ENCODE measurements at places on chromosomes 2 and 18.
A peak's percentile ranks its signal among the peaks of the same experiment; 100 is the strongest.

- DNase-seq: no peak
These were observed 41.3 kb upstream of the PCBP1 start for GRCh38 chr2:70045932-70046331.

GRCh38 chr2:47299555-47299954 is 103.4 kb upstream of the MSH2 start:
- DNase-seq: peak; percentile 78

DNA sequence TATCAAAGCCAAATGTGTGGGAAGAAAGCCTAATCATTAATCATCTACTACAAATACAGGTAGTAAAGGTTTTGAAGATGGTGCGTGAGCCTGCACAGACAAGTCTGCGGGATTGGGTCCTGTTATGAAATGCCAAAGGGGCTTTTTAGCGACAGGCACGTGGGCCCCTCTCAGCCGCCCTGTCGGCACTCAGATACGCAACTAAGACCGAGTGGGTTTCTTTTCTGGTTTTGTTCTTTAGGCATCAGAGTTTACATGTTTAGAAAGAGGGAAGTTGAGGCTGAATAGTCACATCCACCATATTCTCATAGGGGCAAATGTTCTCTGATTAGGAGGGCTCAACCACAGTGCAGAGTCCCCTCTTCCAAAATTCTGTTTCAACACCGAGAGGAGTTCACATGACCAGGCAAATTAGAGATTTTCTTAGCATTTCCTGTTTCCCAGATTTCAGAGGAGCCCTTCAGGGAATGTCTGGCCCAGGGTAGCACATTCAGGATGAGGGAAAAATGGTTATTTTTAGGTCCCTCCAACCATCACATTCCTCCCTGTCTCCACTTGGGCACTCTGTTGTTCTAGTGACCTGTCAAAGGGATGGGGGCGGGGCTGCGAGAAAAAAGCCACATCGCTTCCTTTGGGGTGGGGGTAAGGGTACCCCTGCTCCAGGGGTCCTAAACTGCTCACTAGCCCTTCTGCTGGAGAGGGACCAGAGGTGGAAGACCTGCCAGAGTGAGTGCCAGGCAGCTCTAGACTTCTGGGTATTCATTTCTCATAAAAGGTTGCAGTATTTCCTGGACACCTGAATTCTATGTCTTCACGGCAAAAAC is 159.2 kb downstream of the BCL2 start:
- DNase-seq: peak; percentile 21

DNA sequence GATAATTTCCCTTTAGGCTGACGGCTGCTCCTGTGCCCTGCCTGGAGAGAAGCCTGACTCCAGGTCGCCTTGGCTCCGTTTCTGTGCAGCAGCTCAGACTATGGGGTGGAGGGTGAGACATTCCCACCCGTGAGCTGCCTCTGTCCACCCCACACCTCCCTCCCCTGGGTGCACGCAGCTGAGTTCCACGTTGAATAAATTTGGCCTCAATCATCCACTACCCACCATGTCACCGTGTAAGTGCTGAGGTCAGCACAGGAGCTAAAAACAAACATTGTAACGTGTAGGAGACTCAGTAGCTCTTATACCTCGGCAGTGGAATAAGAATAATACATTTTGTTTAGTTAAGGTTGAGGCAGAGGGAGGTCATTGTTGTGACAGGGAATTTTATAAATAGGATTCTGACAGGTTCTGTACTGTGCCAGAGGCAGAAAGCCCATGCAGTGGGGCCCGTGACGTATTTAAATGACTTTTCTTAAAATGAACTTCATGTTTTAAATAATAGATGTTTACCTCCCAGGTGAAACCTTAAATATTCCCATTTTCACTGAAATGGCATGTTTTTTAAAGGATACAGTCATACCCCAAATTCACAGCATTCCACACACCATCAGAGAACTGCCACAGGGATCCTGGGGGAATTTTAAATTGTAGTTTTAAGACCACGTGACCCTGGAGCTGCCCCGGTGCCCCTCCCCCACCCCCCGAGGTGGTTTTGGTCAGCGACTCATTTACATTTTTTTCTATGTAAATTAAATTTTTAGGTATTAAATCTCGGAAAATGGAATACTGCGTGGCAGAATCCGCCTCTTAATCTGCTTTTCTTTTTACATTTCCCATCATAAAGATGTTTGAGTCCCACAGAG is 50.2 kb downstream of the NFATC1 start:
- DNase-seq: no peak

GRCh38 chr2:138501425-138502254 is at the start of gene SPOPL:
Gene SPOPL (plus strand): TSS chr2:138501770. CDS start chr2:138550217, 48,447 bp downstream.
- peak; percentile 92 for DNase-seq

DNA sequence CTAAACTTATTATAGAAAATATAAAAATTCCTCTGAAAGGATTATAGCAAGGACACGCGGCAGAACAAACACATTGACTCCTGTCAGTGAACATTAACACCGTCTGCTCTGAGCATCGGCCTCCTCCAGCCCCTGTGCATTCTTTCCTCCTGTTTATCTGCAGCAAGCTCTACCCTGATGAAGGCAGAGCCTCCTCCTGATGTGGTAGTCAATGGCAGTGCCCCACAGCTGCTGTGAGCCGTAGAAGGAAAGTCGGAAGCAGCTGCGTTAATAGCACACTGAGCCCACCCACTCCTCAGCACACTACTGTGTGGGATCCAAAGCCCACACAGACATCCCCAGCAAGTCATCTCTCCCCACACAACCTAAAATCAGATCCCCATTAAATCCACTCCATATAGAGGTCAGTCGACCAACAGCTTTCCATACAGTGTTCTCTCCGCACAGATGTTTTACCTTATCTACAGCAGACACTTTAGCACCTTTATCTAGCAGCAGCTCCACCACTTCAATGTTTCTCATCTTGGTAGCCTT is 41.0 kb downstream of the KIDINS220 start:
- no peak for DNase-seq

DNA sequence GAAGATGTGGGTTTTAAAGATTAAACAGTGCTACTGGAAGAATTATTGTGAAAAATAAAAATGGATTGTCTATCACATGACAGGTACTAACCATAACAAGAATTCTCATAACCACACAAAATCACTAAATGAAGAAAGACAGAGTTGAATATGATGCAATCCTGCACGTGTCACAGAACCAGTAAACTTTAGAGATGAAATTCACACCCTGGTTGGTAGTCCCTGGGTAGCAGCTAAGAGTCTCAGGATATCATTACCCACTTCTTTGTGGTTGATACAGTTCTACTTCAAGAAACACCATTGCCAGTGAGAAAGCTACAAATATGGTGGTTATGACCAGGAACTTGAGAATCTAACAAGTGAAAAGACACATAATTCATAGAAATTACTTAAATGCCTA is 450.2 kb downstream of the ERBB4 start:
- no peak for DNase-seq

DNA sequence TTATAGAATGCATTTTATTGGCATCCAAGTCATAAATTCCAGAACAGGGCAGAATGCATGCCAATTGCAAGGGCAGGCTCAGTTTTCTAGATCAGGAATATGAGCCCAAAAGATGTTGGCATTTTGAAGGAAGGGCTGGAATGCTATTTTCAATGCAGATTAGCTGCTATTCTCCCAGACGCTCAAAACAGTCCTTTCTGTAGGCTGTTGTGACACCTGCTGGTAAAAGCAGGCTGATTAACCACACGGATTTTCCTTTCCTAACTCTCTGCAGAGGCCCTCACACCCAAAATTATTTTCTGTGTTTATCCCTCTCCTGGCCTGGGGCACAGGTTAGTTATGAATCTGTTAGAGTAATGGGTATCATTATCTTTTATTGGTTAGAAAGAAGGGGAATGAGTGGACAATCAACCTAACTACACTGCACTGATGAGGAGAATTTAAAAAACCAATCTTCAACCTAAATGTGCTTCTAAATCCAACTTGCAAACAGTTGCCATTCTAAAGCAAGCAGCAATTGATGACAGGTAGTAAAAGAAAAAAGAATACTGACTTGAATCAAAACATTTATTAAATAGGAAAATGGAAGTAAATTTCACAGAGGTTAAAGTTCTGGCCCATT is 94.0 kb downstream of the PLA2R1 start:
- peak; percentile 44 for DNase-seq

DNA sequence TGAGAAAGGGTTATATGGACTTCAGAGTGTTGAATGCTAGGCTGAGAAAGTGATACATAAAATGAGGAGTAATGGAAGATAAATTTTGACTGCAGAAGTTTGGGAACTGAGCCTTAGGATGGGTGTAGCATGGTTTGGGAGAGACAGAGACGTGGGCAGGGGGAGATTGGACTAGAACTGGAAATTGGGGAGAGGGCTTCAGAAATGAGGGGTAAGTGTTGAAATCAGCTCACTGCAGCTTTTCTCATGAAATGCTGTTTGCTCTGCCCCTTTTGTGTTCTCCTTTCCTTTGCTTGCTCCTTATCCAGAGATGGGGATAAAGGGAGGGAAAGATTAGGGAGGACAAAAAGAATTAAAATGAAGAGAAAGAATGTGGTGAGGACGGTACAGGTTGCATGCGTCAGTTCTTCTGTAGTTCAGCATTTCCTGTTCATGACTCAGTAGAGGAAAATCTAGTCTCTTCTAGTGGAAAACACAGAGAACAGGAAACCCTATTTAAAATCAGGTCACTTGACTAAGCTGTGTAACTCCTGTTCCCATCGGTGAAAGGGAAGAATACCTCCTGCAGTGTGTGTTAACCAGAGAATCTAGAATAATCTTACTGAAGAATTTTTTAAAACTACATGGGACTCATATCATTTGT is 105.6 kb downstream of the CRIM1 start:
- DNase-seq: peak; percentile 89

- no peak for DNase-seq
These were observed 7.4 kb upstream of the RNF125 start for GRCh38 chr18:32011193-32011592.

DNA sequence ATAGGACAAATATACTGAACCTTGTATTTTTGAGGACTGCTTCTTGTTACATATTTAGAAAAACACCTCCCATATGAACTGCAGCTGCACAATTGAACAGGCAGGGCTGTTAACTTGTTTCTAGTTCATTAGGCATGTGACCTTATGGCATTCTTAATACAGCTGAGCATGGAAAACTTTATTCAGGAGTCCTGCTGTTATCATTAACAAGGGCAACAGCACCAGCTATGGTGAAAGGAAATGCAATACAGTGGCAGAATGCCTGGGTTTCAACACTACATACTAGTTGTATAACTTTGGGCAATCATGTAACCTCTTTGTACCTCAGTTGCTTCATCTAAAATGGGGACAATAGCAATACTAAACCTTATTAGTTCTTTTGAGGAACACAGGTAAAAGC is 71.8 kb downstream of the GDF7 start:
- DNase-seq: no peak

DNA sequence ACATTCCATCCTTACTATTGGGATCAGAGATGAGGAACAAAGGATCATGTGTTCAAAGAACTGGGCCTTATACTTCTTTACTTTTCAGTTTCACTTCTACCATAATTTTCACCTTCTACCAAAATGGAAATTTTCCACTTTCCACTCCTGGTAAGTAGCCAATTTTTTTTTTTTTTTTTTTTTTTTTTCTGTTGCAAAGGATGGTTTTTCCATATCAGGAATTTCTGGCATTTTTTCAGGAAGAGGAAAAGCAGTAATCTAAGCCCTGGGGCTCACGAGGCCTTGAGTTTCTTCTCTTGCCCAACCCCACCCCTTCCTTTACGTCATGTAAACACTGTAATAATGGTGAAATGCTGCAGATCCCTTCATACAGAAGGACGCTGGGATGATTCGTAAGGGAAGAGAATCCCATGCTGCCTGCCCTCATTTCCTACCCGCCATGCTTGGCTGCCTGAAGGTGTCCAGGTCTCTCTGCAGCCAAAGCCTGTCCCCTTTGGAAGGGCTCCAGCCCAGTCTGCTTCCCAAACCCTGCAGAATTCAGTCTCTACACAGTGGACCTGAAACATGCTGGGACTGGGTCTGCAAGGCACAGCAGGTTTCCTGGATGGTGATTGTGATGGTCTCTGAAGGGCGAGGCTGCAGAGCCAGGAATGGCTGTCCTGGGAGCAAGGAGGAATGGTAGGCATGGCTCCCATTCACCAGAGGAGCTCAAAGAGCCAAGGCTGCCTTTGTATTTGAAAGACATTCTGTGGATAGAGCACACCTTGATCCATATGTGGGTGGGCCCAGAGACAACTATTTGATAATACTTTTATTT is 57.0 kb downstream of the EFR3B start:
- DNase-seq: peak; percentile 55

- peak; percentile 22 for DNase-seq
These were observed 490.4 kb downstream of the NR4A2 start for GRCh38 chr2:155842103-155842502.

Measured in epithelial cell of esophagus (primary cell).